ENCODE measurements at places on chromosomes 12 and 14.

GRCh38 chr12:27651201-27651600 is 45.0 kb upstream of the REP15 start:
- no peak for DNase-seq

- no peak for DNase-seq
Measured at GRCh38 chr12:26032719-26033241, 74.3 kb downstream of the RASSF8 start.

GRCh38 chr12:57033431-57033830 is 16.5 kb downstream of the MYO1A start:
- no peak for DNase-seq

- peak; percentile 44 for DNase-seq
Measured at GRCh38 chr14:100117633-100118395, 41.6 kb downstream of the DEGS2 start.

DNA sequence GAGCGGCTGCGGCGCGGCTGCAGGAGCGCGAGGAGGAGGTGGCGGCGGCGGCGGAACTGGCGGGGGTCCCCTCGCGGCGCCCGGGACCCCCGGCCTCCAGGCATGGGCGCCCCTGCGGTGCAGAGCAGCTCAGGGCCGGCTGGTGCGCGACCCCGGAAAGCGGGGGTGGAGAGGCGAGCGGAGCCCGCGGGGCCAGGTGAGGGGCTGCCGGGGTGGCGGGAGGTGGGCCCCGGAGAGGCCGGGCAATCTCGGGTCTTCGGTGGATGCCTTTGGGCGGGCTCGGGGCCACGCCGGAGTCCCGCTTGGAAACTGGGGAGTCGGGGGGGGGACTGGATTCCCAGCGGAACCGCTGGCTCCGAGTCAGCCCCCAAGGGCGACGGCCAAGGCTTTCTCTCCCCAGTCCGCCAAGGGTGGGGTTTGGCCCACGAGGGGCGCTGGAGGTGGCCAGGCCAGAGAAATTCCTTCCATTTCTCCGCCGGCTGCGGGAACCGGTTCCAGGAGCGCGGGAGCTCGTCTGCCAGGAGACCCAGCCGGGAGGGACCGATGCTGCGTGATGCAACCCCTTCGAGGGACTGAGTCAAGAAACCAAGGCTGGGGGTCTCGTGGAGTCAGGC is 13.9 kb upstream of the NR4A1 start:
- no peak for DNase-seq

GRCh38 chr14:71803539-71804260 is 128.5 kb upstream of the RGS6 start:
- DNase-seq, result no peak

DNA sequence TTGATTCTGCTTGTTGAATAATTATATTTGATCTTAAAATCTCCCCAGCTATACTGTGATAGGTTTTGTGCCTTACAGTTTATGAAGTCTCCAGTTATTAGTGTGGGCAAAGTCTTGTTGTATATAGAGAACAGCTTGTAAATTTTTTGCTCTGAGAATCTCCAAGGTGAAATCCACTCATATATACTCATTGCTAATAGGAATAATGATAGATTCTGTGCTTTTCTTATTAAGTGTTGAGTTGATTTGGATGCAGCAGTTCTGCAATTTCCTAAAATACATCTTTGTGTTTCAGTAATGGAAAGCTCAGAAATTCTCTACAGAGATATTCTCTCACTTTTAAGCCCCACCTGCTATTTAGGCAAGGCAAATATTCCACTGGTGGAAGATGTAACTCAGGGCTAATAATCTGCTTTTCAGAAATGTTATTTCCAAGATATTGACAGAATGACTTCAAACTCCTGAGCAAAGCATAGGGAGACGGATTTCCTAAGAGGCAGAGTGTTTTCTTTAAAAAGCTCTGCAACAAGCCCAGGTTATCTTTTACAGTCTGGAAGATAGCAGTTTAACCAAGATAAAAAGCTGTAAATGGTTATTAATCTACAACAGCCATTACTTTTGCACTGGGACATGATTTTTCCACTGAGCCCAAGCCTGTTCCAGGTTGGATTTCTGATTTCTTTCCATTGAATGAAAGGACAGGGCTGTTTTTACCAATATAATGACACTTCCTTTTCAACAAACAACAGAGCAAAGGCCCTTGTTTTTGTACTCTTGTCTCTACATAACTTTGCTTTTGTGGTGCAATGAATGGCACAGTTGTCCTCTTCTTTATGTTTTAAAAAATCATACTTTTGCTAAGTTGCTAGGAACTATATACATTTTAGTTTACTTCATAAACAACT is 239.9 kb upstream of the ATP2B1 start:
- DNase-seq, result no peak

GRCh38 chr14:102320033-102320660 is 601 bp downstream of the ZNF839 start:
- DNase-seq, result no peak

DNA sequence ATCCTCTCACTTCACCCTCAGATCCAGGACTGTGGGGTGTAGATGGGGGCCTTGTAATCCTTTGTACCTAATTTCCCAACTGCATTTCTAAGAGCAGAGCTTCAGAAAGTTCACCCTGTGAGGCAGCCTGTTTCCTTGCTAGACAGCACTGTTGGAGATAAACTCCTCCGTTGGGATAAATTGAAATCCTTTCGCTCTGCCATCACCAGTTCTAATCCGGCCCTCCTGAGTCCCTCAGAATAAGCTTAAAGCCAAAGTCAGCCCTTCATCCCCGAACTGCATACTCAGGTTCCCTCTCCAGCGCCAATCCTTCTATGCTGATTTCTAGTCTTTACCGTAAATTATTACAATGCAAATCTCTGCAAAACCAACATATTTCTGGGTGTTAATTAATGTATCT is 114.7 kb downstream of the PRMT8 start:
- no peak for DNase-seq

- no peak for DNase-seq
Measured at GRCh38 chr12:28253161-28253641, 62.9 kb downstream of the CCDC91 start.

DNA sequence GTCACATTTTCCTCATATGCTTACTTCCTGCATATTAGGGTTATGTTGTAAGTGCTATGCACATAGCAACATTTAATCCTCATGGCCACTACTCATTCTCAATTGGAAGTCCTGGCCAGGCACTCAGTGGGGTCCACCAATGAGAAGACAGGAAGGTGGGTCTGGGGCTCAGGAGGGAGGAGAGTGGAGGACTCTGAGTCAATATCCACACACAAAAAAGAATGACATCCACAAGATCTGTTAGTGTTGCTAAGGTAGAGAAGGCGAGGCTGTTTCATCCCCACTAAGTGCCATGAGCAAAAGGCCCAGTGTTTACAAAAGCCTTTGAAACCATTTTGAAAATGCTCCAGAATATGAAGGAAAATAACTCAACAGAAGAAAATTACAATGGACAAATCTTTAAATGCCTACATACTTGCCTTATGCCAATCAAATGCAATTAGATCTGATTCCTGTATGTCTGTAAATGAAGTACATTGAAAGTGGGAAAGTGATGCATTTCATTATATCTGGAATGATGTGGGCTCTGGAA is 53.9 kb downstream of the EID3 start:
- DNase-seq, result no peak

DNA sequence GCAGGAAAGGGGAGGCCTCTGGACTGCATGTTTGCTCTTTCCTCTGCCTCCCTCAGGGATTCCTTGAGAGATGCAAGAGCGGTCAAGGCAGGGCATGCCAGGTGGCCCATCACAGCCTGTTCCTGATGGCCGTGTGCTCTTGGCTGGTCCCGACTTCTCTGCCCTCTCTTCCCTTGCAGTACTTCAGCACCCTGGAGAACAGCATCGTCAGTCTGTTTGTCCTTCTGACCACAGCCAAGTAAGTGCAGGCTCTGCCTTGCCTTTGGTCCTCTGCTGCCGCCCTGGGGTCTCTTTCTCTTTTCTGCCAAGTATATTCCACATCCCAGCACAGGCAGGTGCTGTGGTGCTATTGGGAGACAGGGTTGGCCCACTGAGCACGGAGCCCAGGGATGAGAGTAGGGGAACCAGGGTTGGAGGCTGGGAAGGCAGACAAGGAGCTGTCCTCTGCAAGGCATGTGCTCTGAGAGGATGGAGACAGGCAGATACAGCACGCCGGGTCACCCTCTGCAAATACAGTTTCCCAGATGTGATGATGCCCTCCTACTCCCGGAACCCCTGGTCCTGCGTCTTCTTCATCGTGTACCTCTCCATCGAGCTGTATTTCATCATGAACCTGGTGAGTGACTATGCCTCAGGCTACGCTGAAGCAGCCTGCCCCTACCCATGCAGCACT is 51.9 kb downstream of the TPCN1 start:
- DNase-seq, result no peak

DNA sequence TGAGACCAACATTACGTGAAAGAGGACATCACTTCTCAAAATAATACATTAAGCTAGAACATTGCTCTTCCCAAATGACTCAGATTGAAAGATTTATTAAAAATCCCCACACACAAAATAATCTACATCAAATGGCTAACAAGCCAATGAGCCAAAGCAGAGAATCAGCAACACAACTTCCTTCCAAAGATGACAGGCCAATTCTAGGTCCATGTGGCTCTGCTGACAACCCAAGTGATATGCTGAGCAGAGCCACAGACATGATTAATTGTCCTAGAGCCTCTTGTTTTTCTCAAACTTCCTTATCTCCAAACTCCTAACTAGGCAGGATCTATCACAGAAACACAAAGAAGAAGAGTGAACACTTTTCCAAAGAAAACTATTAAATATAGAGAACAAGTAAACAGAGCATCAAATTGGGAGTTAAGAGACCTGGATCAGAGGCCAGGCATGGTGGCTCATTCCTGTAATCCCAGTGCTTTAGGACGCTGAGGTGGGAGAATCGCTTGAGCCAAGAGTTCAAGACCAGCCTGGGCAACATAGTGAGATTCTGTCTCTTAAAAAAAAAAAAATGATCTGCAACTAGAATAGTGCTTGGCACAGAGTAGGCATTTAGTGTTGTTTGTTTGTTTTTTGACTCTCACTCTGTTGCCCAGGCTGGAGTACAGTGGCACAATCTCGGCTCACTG is 38.5 kb downstream of the SENP1 start:
- no peak for DNase-seq

DNA sequence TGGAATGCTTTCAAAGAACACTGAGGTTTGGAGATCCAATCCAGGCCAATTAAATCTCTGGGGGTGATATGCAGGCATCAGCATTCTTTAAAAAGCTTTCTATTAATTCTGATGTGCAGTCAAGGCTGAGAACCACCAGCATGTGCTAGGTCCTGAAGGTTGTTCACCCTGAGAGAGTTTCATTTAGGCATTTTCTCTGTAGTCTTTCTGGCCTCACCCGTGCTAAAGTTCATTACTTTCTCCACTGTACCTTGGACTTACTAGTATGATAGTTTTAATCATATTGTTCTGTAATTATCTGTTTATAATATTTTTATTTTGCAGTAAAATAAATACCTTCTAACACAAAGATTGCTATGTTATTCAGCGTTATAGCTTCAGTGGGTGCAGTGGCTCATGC is 32.9 kb downstream of the SOS2 start:
- no peak for DNase-seq

DNA sequence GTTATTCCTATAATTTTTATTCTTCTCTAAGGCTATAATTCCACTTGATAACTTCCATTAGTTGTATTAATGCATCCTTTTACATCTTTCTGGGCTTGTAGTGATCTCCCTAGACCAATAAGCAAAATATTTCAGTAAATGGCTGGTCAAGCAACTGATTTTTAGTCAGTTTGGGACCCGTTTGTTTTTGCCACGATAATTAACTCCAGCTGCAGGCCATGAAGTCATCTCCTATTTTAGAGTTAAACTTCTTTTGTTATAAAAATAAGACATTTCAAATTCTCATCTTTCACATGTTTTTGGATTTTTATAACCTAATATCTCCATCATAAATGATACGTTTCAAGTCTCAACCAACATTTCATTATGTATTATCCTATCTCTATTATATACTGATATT is 49.4 kb downstream of the MAGOHB start:
- DNase-seq, result no peak

DNA sequence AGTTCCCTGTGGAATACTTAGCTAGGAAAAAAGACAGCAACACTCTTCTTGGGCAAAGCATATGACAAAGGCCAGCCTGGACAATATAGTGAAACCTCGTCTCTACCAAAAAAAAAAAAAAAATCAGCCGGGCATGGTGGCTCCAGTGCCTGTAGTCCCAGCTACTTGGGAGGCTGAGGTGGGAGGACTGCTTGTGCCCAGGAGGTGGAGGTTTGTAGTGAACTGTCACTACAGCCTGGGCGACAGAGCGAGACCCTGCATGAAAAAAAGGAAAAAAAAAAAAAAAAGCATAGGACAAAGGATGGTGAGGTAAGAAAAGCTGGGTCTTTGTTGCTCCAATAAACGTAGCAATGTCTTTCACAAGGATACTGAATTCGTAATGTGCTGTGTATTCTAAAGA is 1.1 kb downstream of the TXNDC16 start:
- no peak for DNase-seq

DNA sequence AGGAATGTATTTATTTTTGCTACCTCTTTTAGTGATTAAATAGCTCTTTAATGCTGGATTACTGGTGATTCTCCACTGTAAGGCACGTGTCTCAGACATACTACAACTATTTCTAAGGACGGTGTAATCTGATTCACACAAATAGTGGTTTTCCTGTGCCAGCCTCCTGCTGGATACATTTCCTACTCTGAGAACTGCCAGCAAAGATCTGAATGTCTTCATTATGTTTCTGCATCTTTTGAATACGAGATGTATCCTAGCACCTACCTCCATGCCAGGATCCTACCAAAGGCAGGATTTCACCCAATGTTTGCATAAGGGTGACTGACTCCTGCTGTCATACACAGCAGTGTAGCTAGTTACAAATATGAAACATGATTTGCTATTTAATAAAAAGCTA is 120.6 kb downstream of the PRICKLE1 start:
- DNase-seq, result no peak

- no peak for DNase-seq
Measured at GRCh38 chr12:111942557-111942956, 70.4 kb downstream of the TMEM116 start.

DNA sequence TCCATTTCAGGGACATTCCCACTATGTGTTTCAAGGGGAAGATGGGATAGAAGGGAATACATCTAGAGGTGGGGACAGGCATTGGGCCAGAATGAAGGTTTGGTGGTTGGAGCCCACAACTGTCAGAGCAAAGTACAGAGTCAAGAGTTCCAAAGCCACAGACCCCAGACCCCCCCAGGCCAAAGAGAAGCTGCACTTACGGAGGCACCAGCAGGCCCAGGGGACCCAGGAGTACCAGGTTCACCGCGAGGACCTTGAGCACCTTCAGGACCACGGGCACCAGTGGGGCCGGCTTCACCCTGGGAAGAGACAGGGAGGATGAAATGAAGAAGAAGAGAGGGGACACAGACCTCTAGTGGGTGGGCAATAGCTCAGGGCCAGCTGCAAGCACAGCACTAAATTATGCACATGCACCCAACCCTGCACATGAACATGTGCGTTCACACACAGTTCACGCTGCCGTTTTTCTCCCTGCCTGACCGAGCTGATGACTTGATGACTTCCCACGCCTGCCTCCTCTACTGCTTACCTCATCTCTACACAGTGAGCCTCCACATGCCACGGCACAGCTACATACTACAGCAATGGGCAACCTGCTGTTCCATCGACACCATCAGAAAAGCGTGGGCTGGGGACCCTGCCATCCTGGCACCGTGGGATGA is 16.7 kb downstream of the COL2A1 start:
- DNase-seq, result no peak

Data from NCI-H187 treated with DMSO at 0.1 percent for 48 hours (cell line).